Stomach (tissue), 19 donors: ENCODE measurements at places on chromosomes 7 and 10.
A peak's percentile ranks its signal among the peaks of the same experiment; 100 is the strongest.

DNA sequence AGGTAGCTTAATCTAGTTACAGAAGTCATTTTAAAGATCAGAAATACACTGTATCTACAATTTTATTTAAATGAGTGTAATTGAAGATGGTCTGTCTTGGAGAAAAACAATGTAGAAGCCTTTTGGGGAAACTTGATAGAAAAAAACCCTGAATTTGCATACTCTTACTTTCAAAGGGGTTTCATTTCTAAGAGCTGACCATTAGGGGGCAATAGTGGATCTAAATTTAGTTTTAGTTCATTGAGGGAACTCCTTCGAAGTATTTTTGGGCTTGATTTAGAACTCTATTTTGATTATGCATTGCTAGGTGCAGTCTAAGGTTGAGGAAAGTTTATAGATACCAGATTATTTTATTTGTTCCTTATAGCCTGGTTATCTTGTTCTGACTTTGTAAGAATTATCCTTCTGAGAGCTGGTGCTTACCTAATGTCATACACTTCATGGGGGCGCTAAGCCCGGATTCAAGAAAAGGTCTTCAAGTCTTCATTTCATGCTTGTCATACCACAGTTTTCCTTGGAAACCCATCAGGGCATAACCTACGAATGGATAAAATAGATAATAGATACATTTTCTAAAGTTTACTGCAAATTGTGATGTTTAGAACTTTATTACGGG lies 69.1 kb upstream of the MXI1 start:
- DNase-seq: peak; percentile 82

- DNase-seq: no peak
Measured at GRCh38 chr7:151588982-151589381, 69.3 kb upstream of the RHEB start.

DNA sequence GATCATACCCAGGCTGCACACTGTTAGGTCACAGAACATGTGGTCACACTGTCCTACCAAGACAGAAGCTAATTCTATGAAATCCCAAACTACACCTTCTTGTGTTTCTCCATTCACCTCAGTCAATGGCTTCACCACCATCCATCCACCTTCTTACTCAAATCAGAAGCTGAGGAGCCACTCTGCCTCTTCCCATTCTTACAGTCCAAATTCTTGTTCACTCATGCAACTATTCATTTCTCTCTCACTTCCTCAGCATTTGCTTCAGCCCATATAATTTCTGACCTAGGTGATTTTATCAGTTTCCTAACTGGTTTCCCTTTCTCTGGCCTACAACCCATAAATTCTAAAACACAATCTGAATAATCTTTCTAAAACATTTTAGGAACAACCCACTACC lies 229.2 kb downstream of the LRRN3 start:
- DNase-seq: no peak

DNA sequence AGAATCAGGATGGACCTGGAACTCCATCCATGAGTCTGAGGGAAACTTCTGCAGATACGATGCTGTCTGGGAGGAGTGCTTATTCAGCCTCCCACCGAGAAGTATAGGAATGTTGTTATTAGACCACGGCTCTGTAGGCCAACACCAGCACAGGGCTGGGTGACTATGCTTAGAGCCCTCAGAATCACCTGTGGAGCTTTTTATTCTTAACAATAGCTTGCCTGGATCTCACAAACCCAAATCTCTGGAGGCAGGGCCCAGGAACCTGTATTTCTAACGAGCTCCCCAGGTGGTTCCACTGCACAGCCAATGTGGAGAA lies 55.6 kb upstream of the ARID5B start:
- no peak for DNase-seq

DNA sequence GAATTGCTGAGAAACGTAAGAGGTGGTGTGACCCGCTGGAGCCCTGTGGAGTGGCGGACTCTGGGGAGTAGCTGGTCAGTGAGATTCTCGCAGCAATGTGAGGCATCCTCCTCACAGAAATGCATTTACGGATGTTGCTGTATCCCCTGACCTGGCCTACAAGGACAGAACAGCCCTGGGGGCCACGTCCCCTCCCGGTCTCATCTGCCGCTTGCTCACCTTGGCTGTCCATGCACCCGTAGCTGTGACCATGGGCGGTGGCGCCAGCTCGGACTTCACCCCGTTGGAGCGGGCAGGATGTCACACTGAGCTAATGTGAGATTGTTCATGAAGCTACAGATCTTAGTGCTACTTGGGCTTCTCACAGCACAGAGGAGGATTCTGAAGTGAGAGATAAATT lies 193.8 kb downstream of the EBF3 start:
- DNase-seq: no peak

- DNase-seq: no peak
Measured at GRCh38 chr7:1950452-1951158, 280.5 kb downstream of the ELFN1 start.

DNA sequence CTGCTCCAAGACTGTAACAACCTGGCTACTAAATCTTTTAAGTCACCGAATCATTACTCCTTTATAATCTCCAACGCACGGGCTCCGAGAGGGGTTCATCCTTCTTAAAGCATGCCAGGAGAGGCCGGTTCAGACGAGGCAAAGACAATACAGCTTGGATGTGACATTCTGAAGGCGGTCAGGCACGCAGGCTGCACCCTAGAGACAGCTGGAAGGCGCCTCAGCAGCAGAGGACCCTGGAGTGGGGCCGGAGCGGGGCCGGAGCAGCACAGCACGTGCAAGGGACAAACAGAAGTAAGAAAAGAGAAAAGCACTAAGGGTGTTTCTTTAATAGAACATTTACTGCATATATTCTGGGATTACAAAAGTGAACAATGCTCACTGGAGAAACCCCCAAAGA lies 97.8 kb upstream of the PPP2R2D start:
- DNase-seq: peak; percentile 14

GRCh38 chr10:103874730-103875129 lies 19.4 kb upstream of the SH3PXD2A start:
- no peak for DNase-seq

GRCh38 chr7:75823198-75823910 lies 9.7 kb upstream of the CCL24 start:
- DNase-seq: no peak

GRCh38 chr7:99013266-99014112 lies 130.4 kb downstream of the SMURF1 start:
- peak; percentile 15 for DNase-seq

DNA sequence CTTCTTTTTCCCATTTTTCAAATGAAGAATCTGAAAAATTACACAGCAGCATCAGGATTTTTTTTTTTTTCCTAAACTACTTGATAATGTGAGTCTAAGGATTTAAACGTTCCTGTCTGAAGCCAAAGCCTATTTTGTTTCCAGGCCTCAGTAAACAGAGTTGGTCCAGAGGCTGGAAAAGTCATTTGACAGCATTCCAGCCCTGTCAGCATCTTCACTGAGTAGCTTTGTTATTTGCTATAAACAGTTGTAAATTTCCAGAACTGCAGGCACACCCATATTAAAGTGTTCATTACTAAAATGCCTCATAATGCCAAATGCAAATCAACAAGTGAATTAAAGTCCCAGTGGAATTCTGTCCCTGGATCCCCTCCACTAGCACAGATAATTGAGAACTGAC lies 35.5 kb upstream of the KMT2E start:
- DNase-seq: peak; percentile 77

- DNase-seq: peak; percentile 48
Measured at GRCh38 chr7:31043051-31043471, 9.0 kb upstream of the ADCYAP1R1 start.

DNA sequence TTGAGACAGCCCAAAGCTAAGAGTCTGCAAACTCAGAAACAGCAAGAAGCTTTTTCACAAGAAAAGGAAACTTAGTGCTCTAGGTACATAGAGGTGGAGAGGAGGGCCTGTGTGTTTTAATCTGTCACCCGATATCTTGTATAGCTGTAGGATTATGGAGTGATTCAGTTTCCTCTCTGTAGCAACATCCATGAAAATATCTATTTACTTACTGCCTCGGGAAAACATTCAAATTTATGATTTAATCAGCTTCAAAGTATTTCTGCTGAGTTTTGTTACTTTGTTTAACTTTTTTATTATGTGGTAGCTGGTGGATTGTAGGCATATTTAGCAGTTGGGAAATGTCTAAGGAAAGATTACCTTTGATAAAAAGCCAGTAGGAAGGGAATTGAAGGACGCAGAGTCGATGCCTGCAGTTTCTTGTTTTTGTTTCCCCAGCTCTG lies 292.0 kb downstream of the CCDC3 start:
- no peak for DNase-seq

GRCh38 chr7:21064698-21065648 lies 278.3 kb upstream of the SP8 start:
- no peak for DNase-seq

DNA sequence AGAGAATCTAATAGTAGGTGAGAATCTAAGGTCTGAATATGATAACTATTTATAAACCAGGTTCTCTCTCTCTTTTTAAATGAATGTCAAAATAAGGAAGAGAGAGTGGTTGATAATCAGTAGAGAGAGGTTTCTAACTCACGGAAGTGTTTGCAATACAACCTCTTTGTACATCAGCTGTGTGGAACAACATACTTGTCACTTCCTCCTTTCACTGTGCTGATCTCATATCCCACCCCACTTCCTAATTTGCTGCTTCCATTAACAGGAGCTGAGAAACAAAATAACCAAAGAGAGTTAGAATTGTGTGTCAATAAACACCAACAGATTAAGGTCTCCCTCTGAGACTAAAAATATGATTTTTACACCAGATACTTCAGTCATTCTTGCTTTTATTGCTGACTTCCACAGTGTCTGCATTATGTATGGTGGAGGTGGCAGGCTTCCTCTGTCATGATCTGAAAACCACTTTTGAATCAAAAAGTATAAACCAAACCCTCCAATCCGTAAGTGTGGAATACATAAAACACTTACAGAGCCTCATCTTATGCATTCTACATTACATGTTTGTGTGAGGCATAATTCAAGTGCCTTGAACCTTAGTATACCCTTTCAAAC lies 25.0 kb downstream of the CACUL1 start:
- DNase-seq: peak; percentile 71

DNA sequence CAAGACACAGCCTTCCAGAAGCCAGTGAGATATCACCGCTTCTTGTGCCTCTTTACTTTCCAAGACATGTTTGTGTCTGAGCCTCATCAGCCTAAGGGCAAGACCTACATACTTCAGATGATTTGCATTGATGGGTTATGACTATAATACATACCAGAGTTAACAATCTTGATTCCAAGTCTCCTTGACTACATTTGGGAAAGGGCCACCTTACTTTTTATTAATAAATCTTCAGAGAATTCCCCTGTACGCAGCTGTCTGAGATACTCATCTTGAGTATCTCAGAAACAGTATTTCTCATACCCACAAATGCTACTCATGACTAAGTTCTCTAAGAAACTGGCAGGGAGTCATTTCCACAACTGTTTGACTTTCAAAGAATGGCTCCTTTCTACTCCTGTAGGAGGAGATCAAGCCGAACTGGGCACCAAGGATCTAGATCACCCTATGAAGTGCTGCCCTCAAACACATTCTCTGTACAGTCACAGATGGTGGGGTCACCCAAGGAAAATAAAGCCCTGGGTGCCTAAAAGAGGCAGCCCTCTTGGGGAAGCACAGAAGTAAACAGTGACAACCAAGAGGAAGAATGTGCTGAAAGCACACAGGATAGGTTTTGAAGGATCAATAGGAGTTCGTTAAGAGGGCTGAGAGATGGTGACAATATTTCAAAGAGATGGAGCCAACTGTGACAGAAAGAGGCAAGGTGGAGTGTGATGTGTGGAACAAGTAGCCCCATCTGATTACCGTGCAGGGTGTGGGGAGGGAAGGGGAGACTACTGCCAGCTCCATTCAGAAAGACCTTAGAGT lies 138.9 kb downstream of the JAZF1 start:
- no peak for DNase-seq

DNA sequence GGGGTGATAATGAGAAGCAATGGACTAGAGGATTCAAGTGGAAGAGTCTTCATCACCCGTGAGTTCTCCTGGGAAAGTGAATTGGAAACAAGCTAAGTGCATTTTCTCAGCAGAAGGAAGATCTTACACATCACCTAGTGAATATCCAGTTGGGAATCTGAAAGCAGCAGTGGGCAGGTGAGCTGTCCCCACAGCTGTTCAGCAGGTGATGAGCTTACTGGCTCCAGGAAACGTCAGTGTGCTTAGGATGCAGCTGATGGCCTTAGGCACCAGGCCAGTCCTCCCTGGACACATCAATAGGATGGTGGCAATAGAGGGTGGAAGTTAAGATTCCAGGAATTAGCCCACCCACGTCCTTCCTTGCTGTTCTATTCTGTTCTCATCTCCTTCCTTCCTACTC lies 66.7 kb downstream of the NOD1 start:
- no peak for DNase-seq

DNA sequence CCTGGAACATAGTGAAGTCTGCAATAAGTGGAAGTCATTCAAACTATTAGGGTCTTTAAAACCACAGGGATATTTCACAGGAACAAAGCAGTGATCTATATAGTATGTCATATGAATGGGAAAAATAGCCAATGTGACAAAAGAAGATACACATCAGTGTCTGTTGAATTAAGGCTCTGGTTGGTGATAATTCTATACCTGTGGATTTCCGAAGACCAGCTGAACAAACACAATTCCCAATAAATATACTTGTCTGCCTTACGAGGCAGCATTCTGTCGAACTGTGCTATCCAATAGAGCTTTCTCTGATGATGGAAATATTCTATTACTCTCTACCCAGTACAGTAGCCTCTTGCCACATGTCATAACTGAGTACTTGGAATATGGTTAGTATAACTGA lies 55.9 kb upstream of the CAV2 start:
- DNase-seq: no peak
